ENCODE measurements at places on chromosomes 12 and 14.

- peak; percentile 60 for DNase-seq
Measured at GRCh38 chr12:48999371-49000131, at the start of gene DDN. TSS of gene DDN (minus strand) at chr12:48999375. CDS start at chr12:48999287, 88 bp downstream.

GRCh38 chr14:56338674-56339073 is 220.5 kb downstream of the PELI2 start:
- no peak for DNase-seq

- no peak for DNase-seq
Measured at GRCh38 chr14:101476916-101477553, 84.3 kb upstream of the DIO3 start.

DNA sequence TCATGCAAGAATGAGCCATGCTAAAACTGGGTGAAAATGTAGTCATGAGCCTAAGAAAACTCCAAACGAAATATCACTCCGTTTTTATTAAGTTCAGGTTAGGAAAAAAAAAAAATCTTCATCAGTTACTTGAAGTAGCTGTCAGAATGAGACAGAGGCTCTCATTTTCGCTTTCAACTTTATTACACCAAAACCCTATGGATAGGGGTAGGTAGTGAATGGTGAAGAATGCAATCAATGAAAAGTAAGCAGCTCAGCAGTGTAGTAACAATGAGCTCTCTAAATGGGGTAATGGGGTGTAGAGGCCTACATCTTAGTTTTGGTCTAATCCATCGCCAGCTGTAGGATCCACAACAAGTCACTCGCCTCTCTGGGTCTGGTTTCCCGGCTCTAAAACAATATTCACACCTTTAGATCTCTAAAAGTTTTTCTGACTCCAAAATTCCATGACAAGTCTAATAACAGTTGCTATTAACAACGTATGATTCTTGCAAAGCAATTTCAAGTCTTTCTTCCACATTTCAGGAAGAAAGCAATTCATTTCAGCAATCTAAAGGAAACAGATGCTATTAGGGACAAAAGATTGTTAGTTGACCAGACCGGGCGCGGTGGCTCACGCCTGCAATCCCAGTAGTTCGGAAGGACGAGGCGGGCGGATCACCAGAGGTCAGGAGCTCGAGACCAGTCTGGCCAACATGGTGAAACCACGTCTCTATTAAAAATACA is 1.7 kb downstream of the BTBD7 start:
- no peak for DNase-seq

- peak; percentile 3 for DNase-seq
Measured at GRCh38 chr14:105582639-105583038, 56.3 kb downstream of the TMEM121 start.

DNA sequence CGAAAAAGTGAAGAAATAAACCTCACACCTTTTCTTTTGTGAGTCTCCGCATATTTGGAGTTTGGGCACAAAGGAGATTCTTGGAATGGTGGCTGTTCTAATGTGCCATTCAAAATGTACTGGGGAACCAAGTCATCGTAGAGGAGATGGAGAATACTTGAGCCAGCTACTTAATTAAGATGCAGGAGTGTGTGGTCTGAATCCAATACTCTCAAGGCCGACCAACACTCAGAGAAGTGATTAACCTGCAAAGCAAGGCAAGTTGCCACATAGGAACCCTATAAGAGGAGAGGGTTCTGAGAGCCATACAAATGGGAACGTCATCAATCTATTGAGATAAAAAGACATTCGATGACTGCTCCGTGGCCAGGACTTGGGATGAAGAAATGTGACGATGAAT is 446.7 kb downstream of the GLT1D1 start:
- DNase-seq: no peak

- DNase-seq: no peak
Measured at GRCh38 chr12:52742196-52742580, 35.0 kb downstream of the KRT76 start.

GRCh38 chr12:79615596-79616560 is 74.9 kb downstream of the PAWR start:
- no peak for DNase-seq

- no peak for DNase-seq
Measured at GRCh38 chr12:46354802-46355199, 17.8 kb downstream of the SLC38A2 start.

GRCh38 chr14:61343471-61343870 is 22.1 kb downstream of the PRKCH start:
- no peak for DNase-seq

GRCh38 chr12:47282206-47282605 is 202.4 kb upstream of the AMIGO2 start:
- peak; percentile 35 for DNase-seq

GRCh38 chr12:120101182-120101581 is 15.4 kb downstream of the RAB35 start:
- DNase-seq: no peak

DNA sequence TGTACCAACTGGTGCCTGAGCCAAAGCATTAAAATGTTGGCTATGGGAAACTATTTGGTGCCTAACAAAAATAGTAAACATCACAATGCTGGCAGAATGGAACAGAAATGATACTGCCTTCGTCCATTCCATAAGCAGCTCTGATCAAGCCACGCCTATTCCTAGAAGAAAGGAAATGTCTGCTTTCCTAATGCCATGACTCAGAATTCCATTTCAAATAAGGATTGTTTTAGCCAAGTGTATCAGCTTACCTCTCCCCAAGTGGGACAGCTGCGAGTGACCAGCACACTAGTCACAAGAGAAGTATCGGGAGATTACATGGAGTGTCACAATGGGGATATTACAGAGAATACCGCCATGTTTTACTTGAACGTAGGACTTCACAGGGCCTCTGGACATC is 38.7 kb downstream of the GLT8D2 start:
- peak; percentile 93 for DNase-seq

GRCh38 chr12:67968725-67969124 is 20.5 kb upstream of the IFNG-AS1 start:
- no peak for DNase-seq

GRCh38 chr12:52867642-52868041 is 18.8 kb upstream of the KRT78 start:
- DNase-seq: no peak

DNA sequence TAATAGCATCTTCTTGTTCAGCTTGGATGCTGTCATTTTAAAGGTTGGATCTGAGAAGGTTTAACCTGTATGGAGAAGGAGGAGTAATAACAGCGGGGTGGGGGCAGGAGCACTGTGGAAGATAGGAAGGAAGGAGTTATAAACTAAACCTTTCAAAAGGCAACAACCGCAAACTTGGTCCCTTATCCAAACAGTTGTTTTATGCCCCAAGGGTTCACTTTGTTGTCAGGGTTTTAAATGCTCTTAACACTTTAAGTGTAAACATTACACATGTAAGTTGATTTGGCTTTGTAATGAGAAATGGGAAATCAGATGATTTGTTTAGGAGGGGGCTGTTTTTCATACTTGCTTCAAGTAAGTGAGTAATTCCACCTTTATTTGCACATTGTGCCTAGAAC is 3.0 kb downstream of the NPAS3 start:
- DNase-seq: no peak

GRCh38 chr14:74476607-74477006 is 16.5 kb downstream of the NPC2 start:
- DNase-seq: no peak

GRCh38 chr12:48863291-48863690 is 2.4 kb downstream of the RND1 start:
- no peak for DNase-seq

DNA sequence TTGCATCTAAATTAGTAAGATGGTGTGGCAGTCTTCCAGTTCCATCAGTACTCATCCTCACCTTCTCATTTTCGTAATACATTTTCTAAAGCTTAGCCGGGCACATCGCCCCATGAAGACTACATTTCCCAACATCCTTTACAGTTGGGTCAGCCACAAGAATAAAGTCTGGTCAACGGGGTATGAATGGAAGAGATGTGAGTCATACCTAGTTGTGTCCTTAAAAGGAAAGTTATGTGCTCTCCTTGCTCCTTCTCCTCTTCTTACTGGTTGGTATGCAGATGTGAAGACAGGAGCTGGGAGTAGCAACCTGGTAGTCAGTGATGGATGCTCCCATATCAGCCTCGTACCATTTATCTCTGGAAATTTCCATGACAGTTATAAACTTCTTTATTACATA is 35.9 kb upstream of the EGLN3 start:
- peak; percentile 59 for DNase-seq

GRCh38 chr12:42853370-42854140 is 264.0 kb upstream of the PRICKLE1 start:
- DNase-seq: no peak

GRCh38 chr14:55128386-55129085 is 516 bp upstream of the LGALS3 start:
- DNase-seq: no peak

- DNase-seq: peak; percentile 96
Measured at GRCh38 chr12:108722992-108723766, 8.1 kb downstream of the CORO1C start.

DNA sequence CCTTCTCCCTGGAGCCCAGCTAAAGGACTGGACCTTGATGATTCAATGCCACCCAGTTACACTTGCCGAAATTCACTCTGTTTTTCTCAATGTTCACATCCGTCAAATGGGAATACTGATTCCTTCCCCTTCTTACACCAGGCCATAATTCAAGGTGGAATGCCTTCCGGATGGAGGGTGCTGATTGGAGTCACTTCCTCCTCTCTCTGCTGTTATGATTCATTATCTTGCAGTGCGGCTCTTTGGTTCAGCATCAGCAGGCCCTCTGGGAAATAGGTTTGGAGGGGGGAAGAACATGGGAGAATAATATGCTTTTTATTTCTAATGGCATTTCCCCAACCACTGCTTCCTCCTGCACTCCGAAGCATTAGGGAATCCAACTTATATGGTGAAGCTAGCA is 390.6 kb upstream of the TBX3 start:
- peak; percentile 3 for DNase-seq

DNA sequence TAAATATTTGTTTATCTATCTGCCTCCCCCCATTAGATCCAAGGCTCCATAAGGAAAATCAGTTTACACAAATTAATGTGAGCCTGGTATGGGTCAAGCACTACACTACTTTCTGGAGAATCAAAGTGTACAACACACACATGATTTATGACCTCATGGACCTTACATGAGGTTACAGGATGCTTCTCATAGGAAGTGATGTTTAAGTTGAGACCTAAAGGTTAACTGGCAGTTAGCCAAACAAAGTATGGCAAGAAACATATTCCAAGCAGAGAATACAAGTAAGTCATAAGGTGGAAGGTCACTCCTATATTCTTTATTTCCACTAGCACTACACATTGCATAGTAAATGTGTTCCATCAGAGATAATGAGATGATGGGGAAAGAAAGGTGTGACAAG is 39.2 kb downstream of the OSBPL8 start:
- peak; percentile 2 for DNase-seq

DNA sequence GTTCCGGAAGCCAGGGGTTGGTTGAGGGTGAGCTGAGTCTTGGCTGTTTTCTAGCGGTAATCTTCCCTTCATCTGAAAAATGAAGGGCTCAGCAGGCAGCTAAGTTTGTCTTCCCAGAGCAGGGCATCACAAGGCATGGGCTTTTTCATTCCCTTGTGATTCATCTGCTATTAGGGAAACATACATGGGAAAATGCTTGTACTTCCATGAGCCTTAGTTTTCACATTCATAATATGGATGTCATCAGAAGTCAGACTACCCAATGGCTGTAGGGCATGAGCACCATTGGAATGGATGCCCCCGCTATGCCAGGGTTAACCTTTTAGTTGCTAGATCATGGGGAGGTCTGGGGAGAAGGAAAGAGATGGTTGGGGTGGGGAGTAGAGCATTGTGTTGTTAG is 18.7 kb downstream of the HELB start:
- peak; percentile 44 for DNase-seq

DNA sequence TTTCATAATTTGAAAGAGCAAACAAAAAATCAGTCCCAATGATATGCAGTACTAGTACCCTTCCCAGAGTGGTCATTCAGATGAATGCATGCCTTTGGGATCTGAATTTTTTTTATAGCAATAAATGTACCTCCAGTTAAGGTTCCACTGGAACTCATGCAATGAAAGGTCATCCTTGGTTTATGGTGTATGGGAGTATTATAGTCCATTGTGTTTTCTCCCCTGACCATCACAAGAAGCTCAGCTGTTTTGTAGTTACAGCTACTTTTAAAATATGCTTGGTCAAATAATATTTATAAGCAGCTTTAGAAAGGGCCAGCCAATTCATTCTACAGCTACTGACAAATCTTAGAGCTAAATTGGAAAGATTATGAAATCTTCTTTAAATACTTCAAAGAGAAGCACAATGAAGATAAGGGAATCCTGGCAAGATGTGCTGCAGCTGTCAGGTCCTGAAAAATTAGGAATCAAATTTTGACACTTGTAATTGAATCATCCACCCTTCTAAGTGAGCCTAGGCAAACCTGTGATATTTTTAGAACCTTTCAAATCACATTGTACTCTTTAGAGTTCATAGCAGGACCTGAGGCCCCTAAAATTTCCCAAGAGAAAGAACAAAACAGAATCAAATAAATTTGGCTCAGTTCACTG is 46.5 kb downstream of the IFT81 start:
- DNase-seq: no peak

- peak; percentile 84 for DNase-seq
Measured at GRCh38 chr12:57452937-57453509, 2.1 kb upstream of the INHBE start.

DNA sequence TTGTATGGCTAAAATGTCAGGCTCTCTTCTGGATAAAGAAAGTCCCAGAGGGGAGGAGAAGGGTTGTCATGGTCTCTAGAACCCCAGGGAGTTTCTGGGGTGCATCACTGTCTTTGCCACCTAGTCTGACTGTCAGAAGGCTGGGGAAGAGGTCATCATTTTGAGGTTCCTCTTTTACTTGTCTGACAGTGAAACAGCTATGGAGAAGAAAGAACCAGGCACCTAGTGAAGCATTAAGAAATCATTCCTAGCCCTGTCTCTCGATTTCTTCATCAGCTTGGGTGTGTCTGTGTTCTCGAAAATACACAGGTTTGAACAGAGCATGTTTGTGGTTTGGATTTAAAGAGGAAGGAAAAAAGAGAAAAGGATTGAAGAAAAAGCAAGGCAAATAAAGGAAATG is 158.7 kb upstream of the LRIG3 start:
- no peak for DNase-seq

- DNase-seq: no peak
Measured at GRCh38 chr12:104435765-104436164, 21.0 kb upstream of the CHST11 start.

GRCh38 chr14:35998303-35998702 is 172.2 kb downstream of the BRMS1L start:
- DNase-seq: no peak

Data from ELR (cell line).